Right forelimb (tissue), 1 donor: ENCODE measurements at places on chromosomes 11 and 22.

GRCh38 chr11:85827748-85828639 lies 17.1 kb upstream of the SYTL2 start:
- no peak for DNase-seq

GRCh38 chr11:64246871-64247728 lies at the start of gene PPP1R14B:
PPP1R14B (minus strand) TSS chr11:64246943; CDS start chr11:64246673, 270 bp downstream.
- peak; percentile 92 for DNase-seq

GRCh38 chr11:3642071-3642951 lies 519 bp upstream of the ART5 start:
- peak; percentile 88 for DNase-seq

DNA sequence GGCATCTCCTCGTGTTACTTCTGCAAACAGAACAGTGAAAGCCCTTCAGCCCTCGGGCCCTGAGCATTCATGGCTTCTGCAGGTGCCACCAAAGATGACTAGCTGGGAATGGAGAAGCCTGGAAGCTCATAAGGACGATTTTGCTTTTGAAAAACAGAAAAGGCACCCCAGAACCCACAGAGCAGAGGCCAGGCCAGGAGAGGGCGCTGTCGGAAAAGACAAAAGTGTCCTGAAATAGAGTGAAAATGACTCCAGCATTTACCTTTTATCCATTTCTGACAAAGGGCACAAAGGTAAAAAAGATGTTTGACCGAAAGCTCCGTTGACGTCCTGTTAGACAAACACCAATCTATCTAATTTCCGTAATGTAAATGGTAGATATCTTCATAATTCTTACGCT lies 37.6 kb downstream of the ZNF195 start:
- peak; percentile 59 for DNase-seq

GRCh38 chr11:86589856-86590589 lies 82.4 kb downstream of the ME3 start:
- DNase-seq: no peak

- DNase-seq: no peak
Observed at GRCh38 chr11:94603587-94603986, 36.4 kb downstream of the PIWIL4 start.

- DNase-seq: no peak
Observed at GRCh38 chr22:49820984-49821383, 6.7 kb downstream of the BRD1 start.

GRCh38 chr11:23604966-23605365 lies 744.7 kb upstream of the CCDC179 start:
- DNase-seq: no peak

- DNase-seq: peak; percentile 75
Observed at GRCh38 chr11:47143322-47143721, 33.4 kb downstream of the ARFGAP2 start.

GRCh38 chr11:8097926-8098325 lies 16.9 kb downstream of the TUB start:
- DNase-seq: no peak

DNA sequence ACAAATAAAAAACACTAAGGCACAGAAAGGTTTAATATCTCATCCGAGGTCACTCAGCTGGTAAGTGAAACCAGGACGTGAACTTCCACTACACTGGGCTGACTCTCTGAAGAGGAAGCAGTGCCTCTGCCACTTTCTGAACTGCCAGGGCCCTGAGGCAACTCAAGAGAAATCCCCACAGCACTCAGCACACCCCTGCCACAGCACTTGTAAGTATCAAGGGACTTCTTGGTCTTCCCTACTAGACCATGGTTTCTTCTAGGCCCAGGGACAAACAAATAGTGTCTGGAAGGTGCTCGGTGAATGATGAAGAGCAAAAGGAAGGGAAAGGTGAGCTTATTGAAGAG lies 49.7 kb downstream of the RPL27A start:
- DNase-seq: no peak

DNA sequence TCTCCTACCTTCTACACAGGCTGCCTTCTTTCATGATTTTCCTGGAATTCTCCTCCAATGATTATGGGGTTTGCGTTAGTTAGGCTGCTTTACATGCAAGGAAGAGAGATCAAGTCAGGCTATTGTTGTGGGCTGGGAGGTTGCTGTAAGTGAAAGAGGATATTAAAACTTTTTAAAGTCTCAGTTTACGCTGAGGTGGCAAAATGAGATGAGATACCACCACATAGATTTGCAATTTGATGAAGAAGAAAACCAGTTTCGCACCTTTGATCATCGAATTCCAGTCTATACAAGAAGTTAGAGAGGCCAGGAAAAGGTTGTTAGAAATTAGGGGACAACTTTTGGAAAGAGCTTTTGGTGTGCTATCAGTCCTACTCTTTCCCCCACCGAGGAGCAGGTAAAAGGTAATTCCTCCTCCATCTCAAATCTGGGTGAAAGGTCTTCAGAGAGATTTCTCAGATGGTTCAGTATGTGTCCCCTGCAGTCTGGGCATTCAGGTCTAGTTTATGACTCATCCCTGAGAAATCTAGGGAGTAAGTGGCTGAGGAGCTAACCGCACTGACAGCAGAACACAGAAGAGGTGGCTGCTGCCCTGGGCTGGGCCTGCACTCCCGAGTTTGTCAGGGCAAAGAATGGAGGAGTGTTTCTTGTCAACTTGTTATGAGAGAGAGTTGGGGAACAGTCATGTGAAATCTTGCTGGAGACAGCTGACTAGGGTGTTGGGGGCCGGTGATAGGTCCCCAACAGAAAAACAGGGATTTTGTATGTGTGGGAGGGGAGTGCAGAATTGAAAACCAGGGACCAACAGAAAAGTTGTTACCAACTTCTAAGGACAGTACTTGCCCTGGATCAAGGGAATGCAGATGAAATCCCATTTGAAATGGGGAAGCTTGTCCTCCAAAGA lies 34.7 kb downstream of the CCDC83 start:
- DNase-seq: no peak

DNA sequence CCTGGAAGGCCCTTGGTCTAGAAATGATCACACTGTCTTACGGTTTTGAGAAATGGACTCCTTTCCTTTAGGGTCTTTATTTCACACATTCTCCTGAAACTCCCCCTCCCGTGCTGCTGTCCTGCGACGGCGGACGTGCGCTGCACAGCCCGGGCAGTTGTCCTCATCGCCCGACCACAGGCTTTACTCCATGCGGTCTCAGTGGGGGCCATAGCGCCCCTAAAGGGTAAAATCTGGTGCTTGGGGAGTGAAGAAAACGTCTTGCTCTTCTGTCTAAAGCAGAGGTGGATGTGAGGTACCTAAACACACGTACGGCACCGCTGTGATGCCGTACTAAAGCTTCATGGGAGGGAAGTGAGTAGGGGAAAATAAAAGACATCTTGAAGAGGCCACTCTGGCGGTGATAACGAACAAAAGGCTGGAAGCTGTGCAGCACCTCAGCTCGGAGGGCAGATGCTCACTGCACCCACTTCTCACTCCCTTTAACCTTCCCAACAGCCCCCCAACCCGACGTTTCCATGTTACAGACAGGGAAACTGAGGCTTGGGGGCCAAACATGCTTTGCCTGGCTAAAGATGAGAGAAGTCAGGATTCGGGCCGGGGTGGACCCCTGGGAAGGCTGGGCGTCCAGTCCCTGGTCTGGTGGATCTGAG lies 22.6 kb downstream of the MPPED1 start:
- DNase-seq: no peak

DNA sequence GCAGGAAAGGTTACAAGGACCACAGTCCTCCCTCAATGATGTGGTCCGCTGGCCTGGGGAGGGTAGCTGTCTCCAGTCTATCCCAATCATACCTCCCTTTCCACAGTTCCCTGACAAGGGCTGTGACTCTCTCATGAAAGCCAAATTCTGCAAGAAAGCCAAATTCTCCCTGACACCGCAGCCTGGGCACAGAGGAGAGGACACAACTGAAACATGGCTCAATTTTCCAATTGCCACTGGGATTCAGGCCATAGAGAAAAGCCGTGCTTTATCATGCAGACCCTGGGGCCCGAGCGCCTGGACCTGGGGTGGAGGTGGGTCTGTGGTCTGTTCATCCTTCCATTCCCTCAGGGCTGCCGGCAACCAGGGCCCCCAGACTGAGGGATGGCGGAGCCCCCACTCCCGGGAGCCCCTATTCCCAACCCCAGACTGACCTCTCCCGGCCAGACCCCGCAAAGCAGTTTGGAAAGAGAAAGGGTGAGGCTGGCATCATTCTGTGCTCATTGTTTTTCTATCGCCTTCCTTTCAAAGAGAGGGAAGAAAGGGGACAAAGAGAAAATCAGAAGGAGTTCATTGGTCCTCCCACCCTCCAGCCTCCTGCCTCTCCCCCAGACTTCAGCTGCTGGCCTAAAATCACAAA lies 239.5 kb downstream of the BUD13 start:
- no peak for DNase-seq

DNA sequence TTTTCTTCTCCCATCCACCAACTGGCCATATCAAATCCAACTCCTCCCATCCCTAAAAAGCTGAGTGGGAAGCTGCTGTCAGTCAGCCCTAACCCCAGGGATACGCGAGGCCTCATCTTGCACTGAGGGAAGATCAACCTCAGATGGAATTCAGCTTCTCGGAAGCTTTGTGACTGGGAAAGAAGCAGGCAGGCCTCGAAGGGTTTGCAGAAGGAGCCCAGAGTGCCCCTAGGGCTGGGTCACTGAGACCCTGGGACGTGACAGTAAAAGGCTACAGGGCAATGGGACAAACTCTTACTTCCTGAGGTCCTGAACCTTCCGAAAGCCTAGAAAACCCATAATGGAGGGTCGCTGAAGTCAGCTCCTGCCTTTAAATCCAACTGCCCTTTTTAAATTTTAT lies 34.4 kb upstream of the NNMT start:
- no peak for DNase-seq

DNA sequence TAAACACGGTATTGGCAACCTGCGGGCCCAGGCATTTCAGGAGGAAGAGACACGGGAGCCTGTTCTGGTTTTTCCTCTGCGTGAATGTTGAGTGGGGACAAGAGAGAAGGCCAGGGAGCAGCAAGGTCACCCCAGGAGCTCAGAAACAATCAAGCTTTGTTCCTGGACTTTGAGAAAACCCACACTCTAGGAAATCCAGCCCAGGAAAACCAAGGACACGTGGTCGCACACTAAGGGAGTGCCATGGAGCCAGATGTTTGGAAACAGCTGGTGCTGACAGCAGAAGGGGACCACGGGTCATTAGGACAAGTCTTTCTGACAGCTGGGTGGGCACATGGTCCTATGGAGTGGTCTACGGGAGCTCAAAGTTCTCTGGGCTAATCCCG lies 44.1 kb downstream of the MYH9 start:
- DNase-seq: no peak

DNA sequence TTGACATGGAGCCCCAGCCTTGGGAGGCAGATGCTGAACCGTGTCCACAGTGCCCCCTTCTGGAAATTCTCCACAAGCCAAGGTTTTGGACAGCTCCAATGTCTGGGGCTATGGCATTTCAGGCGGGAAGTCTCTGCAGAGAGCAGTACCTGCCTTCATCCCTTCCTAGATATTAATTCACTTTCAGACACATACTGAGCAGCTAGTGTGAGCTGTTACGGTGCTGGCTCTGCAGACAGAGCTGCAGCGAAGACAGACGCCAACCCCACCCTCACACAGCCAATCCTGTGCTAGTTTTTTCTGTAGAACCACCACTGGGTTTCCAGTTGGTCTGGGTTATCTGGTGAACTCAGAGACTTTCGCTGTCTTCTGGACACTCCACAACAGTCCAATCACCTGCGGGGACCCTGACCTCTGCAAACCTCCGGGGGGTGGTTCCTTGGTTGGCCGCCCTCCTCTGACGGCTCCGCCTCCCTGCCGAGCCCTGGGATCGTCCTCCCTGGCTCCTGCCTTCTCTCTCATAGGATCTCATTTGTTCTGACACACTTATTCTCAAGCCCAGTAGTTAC lies 9.1 kb downstream of the LMF2 start:
- no peak for DNase-seq

GRCh38 chr11:3808861-3809623 lies 682 bp downstream of the PGAP2 start:
- no peak for DNase-seq

DNA sequence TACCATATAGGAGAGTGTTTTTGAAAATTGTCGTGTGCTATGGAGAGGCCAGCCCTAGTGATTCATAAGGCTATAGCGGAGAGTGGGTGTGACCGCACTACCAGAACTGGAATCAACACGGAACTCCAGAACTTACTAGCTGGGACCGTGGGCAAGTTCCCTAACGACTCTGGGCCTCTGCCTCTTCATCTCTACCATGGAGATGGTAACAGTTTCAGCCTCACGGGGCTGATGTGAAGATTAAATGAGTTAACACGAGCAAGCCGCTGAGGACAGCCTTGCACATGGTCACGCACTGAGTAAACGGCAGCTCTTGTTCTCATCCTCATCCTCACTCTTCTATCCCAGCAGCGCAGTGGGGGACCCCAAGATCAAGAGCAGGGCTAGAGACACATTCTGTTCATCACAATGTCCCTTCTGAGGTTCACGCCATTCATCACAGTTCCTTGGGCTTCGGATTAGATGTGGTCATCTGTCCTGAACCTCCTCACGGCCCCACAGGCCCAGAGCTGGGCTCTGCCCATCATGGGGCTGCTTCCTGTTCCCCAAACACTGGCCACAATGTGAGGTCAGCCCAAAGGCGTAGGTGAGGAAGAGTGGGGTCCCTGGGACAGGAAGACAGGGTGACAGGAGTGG lies 47.2 kb upstream of the CD5 start:
- DNase-seq: no peak

DNA sequence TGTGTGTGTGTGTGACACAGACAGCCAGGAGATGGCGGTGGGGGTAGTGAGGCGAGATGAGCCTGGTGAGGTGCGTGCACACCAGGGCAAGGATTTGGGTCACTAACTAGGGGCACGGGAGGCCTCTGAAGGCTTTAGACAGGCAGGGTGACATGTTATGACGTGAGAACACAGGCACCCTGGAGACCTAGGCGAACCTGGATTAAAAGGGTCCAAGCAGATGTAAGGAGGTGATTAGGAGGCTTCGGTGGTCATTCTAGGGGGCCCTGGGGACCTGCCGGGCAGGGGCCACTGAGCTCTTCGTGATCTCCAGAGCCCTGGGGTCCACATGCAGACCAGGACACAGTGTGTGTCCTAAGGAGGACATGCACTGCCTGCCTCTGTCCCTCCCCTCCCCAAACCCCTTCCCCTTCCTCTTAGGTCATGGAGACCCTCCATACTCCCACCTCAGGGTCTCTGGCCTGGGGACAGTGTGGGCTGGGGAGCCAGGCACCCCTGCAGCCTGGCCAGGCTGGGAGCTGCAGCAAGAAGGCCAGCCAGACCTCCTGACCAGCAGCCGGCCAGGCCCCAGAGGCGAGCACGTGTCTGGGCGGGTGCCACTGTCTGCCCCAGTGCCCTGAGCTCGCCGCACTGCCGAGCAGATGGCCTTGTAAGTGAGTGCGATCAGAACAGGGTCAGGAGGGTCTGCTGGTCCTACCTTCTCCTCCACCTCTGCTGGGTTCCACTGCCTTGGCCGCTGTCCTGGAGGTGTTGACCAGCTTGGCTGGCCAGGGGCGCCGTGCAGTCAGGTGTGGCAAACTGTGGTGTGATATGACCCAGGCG lies 32.1 kb downstream of the IFT27 start:
- DNase-seq: no peak

DNA sequence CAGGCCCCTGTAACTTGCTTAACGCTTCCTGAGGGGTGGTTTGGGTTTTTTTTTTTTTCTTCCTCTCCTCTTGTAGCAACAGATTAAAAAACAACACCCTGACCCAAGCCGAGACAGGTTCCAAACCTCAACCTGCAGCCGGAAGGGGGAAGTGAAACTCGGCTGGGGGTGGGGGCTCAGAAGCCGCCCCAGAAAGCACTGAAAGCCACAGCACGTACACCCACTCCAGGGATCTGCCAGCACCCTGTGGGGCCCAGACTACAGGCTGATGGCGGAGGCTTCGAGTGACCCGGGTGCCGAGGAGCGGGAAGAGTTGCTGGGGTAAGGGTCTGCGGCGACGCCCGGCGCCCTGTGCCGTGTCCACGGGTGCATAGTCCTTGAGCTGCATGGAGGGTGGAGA lies at the start of gene LSP1:
Gene LSP1, plus strand, starts transcription at position 208 of the 400 bp plus-strand sequence. Its CDS starts 61 bp downstream, at position 269.
- DNase-seq: no peak

GRCh38 chr11:46361283-46362155 lies 14.3 kb downstream of the DGKZ start:
- peak; percentile 76 for DNase-seq
